Neuronal stem cell (in vitro differentiated cells): ENCODE measurements at places on chromosomes 7 and 10.

DNA sequence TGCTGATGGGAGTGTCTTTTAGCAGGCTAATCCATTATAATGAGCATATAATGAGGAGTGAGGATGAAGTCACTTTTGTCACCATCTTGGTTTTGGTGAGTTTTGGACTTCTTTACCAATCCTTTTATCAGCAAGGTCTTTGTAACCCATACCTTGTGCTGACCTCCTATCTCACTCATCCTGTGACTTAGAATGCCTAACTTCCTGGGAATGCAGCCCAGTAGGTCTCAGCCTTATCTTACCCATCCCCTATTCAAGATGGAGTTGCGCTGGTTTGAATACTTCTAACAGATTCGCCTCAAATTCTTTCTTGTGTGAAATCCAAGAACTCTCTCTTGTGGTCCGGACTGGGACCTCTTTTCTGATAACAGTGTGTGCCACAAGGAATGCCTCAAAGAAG, 253.1 kb upstream of the CACNA2D1 start:
- DNase-seq: no peak

- no peak for DNase-seq
Observed at GRCh38 chr7:80542398-80542797, 30.5 kb upstream of the GNAT3 start.

GRCh38 chr10:33115738-33116719, 158.0 kb upstream of the ITGB1 start:
- peak; percentile 40 for DNase-seq

DNA sequence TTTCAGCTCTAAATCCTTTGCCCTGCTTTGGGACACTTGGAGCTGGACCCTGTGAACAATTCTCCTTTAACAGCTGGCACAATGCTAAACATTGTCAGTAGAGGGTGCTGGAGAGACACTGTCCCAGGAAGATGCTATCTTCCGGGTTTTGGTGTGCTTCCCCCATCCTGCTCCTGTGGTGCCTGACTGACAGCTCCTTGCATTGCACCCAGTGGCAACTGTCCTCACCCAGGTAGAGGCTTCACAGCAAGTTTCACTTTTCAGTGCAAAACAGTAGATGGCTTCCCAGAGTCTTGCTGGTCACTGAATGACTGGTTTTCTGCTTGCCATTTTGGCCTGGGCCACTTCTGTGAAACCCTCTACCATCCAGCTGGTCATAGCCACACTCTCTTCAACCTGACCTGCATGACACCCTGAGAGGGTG, 77.3 kb downstream of the CDC14C start:
- DNase-seq: peak; percentile 42

- no peak for DNase-seq
Observed at GRCh38 chr7:94145602-94146001, 141.4 kb upstream of the BET1 start.

GRCh38 chr7:123208793-123209192, 9.0 kb upstream of the SLC13A1 start:
- no peak for DNase-seq

DNA sequence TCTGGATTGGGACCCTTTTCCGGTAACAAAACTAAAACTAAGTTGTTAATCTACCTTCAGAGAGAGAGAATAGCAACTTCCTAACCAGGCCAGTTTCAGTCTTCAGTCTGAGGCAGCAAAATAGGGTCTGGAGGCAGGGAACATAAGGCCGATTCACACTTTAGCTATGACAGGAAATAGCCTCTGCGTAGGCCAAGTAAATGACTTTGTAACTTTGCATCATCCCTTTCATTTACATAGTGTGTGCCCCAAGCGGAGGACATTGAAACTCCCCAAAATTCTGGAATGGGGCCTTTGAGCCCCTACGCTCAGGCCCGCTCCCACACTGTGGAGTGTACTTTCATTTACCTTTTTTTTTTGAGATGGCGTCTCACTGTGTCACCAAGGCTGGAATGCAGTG, 1.7 kb upstream of the UPP1 start:
- no peak for DNase-seq

DNA sequence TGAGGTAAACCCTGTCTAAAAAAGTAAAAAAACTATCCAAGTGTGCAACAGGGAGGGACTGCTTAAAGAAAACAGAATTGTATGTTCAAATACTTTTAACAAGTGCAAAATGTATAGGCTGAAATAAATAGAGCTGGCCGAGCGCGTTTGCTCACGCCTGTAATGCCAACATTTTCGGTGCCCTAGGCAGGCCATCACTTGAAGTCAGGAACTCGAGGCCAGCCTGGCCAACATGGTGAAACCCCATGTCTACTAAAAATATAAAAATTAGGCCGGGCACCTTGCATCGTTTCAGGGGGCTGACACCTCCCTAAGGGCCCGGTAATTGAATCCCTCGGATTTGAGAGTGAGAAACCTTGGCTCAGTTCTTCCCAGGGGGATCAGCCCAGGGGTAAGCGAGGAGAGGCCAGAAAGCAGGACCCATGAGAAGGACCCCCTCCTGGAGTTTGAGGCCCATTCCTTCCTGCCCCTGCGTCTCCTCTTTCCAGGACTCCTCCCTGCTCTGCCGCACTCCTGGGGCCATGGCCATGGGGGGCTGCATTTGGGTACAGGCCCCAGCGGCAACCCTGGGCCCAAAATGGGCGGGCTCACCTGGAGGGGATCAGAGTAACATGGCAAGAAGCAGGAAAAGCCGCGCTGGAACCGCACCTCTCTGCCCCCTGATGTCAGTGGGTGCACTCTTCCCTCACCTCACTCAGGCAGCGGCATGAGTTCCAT, 75.5 kb upstream of the TMEM248 start:
- no peak for DNase-seq
